CD14-positive monocyte (primary cell): ENCODE measurements at places on chromosomes 3 and 15.

GRCh38 chr15:64527263-64527984, 67.0 kb downstream of the ZNF609 start:
- DNase-seq = no peak

- no peak for DNase-seq
Measured at GRCh38 chr3:191790934-191791333, 330.0 kb downstream of the PYDC2 start.

GRCh38 chr3:193812791-193813500, 219.9 kb downstream of the OPA1 start:
- no peak for DNase-seq

- DNase-seq = no peak
Measured at GRCh38 chr3:122003606-122004005, 18.4 kb downstream of the ILDR1 start.

GRCh38 chr15:62878070-62878469, 164.5 kb upstream of the TPM1 start:
- no peak for DNase-seq

DNA sequence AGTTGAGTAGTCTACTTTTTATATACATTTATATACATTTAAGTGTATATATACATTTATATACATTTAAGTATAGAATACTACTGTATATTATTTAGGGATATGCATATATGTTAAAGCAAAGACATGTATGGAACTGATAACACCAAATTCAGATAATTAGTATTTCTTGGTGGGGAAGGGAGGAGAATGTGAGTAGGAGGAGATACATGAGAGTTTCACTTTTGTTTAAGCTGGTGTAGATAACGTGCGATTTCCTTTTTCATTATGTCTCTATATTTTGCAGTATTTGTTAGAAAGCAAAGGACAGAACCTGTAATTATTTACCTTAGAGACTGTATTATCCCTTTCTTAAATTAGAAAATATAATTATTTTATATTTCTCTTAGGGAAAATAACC, 16.6 kb upstream of the NIT2 start:
- no peak for DNase-seq

DNA sequence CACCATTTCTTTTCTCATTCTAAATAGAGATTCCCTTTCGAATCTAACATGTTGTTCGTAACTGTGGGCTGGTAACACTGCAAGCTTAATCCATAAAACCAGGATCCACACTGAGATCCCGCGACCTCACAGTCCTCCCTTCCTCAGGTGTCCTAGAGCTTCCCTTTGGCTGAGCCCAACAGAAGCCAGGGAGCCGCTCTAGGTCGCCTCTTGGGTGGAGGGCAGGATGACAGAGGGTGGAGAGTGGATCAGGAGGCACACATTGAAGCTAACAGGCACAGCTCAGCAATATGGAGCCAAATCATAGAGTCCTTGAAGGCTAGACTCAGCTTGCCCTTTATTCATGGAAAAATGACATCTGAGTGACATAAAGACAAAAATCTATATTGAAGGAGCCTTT, 44.7 kb upstream of the DLG1 start:
- no peak for DNase-seq

DNA sequence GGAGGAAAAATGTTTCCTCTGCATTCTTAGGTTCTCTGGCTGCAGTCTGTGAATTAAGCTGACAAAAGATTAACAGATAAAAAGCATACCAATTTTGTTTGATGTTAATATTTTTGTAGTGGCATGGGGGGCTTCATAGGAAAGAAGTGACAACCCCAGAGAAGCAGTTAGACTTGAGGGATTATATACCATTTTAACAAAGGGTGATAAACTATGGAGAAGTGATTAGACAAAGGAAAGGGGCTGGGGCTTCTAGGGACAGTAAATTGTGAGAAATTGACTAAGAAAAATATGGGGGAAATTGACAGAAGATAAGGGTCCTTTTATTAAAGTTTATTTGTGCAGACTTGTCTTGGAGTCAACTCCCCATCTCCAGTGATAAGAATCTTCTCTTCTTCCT, 55.7 kb upstream of the NR2E3 start:
- DNase-seq = no peak

GRCh38 chr3:25483456-25483855, 55.4 kb downstream of the RARB start:
- no peak for DNase-seq

- no peak for DNase-seq
Measured at GRCh38 chr3:45003859-45004258, 22.2 kb upstream of the CLEC3B start.

DNA sequence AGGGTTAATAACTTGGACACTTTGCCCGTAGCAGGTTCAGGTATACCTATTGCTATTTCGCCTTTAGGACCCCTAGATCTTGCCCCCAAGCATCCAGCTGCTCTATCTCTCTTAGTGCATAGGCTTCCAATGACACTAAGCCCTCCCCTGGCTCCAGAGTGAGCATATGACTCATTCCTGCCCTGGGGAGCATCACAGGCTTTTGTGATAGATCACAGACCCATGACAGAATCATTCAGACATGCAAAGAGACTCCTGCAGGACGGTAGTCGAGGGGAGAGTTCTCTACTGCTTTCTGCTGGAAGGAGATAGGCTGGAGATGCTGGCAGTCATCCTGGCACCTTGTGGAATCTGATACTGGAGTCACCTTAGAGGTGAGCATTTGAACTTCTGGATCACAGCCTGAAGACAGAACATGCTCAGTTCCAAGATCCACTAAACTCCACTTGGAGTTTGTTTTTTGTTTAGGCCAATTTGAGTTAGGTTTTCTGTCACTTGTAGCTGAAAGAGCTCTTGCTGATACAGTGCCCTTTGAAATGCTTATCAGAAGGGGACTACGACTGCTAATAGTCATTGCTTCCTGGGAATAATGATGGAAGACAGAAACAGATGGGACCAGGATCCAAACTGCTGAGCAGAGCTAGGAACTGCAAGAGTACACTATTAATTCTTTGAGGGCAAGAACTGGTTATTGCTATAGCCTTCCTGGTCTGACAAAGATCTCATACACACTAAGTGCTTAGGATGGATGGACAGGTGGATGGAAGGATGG, 11.0 kb downstream of the LYSMD2 start:
- peak; percentile 8 for DNase-seq

GRCh38 chr15:91383532-91383931, 283.5 kb downstream of the SV2B start:
- no peak for DNase-seq

- no peak for DNase-seq
Measured at GRCh38 chr3:134186391-134186790, 64.3 kb downstream of the RYK start.

- no peak for DNase-seq
Measured at GRCh38 chr15:58900631-58901030, 32.8 kb downstream of the SLTM start.

DNA sequence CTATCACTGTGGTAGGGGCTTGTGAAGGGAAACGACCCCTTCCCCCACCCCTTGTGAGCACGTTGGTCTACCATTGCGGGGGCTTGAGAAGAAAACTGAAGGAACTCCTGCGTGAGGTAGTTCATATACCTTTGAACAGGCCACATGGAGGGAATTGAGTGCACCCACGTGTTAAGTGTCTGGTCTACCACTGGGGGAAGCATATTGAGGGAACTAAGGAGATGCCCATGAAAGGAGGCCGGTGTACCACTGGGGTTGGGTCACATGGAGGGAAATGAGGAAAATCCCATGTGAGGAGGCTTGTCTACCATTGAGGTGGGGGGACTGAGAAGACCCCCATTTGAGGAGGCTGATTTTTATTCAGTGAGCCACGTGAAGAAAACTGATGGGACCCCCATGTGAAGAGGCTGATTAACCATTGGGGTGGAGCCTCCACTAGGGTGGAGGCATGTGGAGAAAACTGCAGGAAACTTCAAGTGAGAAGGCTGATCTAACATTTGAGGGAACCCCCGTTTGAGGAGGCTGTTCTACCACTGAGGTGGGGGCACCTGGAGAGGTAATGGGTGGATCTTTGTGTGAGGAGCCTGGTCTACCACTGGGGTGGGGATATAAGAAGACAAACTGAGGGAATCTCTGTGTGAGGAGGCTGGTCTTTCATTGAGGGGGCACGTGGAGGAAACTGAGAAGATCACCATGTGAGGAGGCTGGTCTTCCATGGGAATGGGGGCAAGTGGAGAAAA, 163.2 kb downstream of the FBLN2 start:
- no peak for DNase-seq

- DNase-seq = peak; percentile 39
Measured at GRCh38 chr3:16912400-16913263, 27.9 kb downstream of the PLCL2 start.

- peak; percentile 32 for DNase-seq
Measured at GRCh38 chr3:98690876-98691275, 72.3 kb upstream of the ST3GAL6 start.

DNA sequence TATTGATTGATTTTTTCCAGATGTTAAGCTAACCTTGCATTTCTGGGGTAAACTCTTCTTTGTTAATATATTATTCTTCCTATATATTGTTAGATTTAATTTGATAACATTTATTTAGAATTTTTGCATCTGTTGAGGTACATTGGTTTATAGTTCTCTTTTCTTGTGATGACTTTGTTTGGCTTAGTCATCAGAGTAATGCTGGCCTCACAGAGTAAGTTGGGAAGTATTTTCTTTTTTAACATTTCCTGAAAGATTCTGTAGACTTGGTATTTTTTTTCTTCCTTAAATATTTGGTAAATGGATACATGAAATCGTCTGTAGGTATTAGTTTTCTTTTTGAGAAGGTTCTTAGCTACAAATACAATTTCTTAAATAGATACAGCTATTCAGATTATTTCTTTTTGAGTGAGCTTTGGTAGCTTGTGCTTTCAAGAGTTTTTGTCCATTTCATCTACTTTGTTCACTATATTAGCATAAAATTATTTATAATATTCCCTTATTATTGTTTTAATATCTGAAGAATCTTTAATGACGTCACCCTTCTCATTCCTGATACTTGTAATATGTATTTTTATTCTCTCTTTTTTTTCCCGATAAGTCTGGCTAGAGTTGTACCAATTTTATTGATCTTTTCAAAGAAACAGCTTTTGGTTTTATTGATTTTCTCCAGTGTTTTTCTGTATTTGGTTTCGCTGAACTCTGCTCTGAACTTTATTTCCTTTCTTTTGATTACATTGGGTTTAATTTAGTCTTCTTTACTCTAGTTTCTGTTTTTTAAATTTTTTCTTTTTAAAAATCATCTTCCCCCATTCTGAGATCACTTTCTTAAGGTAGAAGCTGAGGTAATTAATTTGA, 6.5 kb upstream of the HPS3 start:
- peak; percentile 34 for DNase-seq

GRCh38 chr3:12991861-12992281, 81.4 kb downstream of the IQSEC1 start:
- no peak for DNase-seq

- DNase-seq = no peak
Measured at GRCh38 chr15:73389539-73389938, 20.8 kb upstream of the HCN4 start.

DNA sequence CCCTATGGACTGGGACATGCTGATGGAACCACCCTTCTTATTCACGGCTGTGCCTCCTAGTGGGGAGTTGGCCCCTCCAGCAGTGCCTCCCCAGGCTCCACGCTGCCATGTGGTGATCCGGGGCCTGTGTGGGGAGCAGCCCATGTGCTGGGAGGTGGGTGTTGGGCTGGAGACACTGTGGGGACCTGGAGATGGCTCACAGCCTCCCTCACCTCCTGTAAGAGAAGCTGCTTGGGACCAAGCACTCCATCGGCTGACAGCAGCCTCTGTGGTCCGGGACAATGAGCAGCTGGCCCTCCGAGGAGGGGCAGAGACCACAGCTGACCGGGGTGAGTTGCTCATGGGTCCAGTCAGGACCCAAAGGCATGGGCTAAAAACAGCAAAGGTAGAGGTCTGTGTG, 9.1 kb downstream of the ALG3 start:
- no peak for DNase-seq

- peak; percentile 22 for DNase-seq
Measured at GRCh38 chr3:158160958-158161357, 51.1 kb downstream of the RSRC1 start.

DNA sequence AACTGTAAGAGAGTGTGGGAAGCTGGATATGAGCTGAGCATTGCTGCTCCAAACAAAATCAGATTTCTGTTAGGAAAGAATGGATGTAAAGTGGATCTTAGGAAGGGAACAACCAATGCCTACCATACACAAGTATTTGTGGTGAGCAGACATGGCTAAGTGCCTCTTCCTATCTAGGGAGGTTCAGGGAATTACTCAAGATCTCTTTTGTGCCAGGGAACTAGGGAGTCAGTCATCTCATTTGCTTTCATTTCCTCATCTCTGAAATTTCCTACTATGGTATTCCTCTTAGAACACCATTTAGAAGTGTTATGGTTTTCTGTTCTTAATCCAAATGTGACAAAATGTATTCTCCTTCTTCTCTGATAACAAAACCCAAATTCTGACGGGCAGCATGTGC, 396.5 kb downstream of the FHIT start:
- peak; percentile 60 for DNase-seq

- DNase-seq = no peak
Measured at GRCh38 chr3:147358144-147358992, 48.0 kb downstream of the ZIC4 start.

GRCh38 chr15:57064033-57064432, 145.6 kb downstream of the TCF12 start:
- no peak for DNase-seq

- no peak for DNase-seq
Measured at GRCh38 chr3:3302964-3303363, 123.5 kb upstream of the CRBN start.

- DNase-seq = no peak
Measured at GRCh38 chr3:109772520-109772919, 435.2 kb upstream of the DPPA4 start.

DNA sequence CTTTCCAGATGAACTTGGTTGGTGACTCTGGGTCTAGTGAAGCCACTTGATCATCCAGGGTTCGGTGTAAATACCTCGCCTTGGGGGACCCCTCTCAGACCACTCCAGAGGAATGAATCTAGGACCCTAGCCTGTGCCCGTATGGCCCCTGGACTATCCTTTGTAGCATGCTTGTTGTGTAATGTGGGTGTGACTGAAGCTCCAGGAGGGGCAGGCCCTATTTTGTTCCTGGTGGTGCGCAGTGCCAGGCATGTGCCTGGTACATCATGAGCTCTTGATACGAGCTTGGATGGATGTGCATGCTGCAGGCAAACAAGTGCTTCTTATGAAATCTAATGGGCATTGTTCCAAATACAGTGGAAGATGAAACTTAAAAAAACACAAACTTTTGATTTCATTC, 82.8 kb downstream of the EBLN2 start:
- DNase-seq = no peak

DNA sequence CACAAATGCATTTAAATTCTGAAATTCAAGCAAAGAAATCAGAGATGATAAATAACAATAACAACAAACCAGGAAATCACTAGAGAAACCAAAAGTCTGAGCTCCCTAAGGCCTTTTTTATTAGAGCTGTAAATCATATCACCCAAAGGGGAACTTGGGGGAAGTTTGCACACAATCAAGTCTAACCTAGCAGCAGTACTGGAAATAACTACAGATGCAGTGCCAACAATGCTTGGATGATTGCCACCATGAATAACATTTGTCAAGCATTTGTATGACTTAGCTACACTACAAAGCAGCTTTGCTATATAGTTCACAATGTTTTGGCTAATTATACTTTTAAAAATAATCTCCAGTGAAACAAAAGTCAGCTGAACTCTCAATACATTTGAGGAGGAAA, 27.8 kb downstream of the SHQ1 start:
- DNase-seq = peak; percentile 12
